ENCODE measurements at places on chromosomes 6 and 20.

DNA sequence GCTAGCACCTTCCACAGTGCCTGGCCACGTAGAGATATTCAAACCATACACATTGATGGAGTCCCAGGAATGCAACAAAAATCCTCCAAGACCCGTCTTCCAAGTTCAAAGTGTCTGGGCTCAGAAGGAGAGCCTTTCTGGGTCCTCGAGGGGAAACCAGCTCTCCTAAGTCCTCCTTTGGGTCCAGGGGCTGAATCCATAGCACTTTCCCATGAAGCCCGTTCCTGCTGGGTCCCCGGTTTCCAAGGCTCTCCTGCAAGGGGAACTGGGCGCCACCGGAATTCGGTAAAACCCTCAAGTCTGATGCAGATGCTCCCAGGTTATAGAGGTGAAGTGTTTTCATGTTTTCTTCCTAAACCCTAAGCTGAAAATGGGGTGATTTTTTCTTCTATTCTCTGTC lies 101.2 kb upstream of the SNX9 start:
- no peak for DNase-seq

- DNase-seq: no peak
Observed at GRCh38 chr6:81731814-81732213, 20.7 kb downstream of the TENT5A start.

GRCh38 chr6:100470422-100471120 lies 5.8 kb upstream of the SIM1 start:
- DNase-seq: no peak

- no peak for DNase-seq
Observed at GRCh38 chr6:9699888-9700287, 715.0 kb downstream of the TFAP2A start.

DNA sequence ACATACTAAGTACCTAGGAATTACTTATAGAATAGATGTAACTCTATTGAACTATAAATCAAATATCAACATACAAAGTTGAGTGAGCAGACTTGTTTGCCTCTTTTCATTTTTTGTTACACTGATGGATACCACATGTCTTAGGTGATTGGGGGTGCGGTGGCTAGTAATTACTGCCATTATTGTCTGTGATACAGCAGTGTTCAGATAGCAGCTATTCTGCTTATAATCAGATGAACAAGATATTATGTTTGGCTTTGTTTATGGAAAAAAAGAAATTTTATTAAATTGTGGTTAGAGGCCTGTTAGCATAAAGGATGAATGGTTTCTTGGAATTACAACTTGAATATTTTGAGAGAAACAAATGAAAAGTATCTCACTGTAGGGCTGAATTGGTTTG lies 55.9 kb downstream of the KCNQ5 start:
- DNase-seq: no peak

DNA sequence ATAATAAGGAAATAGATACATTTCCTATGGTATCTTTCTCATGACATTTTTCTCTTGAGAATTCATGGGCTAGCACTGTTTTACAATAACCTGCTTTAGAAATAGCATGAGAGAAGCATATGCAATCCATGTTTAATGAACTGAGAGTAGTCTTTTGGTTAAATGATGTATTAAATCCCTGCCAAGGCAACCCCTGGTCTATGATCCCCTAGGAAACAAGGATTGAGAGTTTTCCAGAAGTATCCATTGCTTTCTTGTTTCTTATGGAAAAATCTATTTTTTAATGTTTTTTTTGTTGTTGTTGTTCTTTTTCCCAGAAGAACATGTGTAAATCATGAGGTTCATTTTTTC lies 390.5 kb upstream of the HSF2 start:
- DNase-seq: no peak

- DNase-seq: no peak
Observed at GRCh38 chr20:61191096-61191495, 61.0 kb upstream of the CDH4 start.

GRCh38 chr20:49785852-49786175 lies 26.8 kb upstream of the SLC9A8 start:
- no peak for DNase-seq

DNA sequence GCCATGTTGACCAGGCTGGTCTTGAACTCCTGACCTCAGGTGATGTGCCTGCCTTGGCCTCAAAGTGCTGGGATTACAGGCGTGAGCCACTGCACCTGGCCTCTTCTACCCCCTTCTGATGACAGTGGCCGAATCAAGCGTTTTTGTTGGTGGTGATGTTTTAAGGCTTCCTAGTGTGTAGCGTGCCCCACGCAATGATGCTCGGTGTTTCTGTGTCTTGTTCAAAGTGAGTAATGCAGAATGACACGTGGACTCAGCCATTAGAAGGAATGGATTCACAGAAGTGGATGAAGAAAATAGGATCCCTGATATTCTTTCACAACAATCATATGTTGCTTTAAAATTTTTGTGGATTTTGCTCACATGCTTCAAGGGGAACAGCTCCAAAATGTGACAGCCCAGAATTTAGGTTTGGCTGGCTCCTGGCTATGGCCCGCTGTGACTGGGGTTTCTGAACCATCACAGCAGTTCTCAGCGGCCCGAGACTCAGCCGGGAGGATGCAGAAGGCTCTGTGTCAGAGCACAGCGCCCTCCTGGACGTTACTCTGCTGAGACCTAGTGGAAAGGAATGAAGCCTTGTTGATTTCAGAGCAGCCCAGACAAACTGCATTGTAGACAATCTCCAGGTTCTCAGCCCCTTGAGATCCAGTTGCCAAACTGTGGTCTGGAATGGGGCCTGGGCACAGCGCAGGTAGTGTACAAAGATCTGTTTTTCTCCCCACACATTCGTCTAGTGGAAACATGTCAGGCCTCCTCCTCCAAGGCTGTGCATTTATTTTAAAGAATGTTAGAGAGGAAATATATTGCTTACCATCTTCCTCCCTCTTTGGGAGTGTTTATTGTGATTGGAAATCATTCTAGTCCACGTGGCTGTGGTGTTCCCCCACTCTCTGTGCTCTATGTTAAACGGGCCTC lies 57.6 kb upstream of the TIAM2 start:
- no peak for DNase-seq

- DNase-seq: no peak
Observed at GRCh38 chr6:154785075-154785474, 51.9 kb downstream of the SCAF8 start.

DNA sequence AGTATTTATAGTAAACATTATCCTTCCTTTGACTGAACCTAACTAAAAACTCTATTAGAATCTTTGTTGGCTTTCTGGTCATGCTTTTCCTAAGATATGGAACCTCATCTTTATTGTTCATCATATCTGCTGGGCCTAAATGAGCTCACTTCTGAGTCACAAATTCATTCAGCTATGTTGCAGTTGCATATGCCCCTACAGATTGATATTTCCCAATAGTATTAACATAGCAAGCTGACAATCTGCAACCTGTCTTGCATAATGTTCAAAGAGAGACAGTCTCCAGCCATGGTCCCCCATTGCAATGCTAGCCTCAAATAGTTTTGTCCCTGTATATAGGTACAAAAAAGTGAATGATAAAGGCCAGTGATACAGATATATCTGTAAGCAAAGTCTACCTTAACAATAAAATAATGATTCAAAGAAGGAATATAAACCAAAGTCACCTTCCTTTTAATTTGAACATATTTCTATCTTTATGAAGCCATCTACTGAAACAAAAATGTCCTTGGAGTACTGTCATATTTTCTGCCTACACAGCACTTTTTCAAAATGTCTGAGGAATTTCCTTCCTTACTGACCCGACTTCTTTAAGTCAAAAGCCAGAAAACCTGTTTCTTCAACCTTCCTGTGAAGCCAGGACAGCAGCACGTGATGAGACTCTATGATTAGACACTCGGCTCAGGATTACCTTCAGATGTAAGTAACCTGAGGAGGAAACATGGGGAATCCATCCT lies 140.7 kb downstream of the UBE3D start:
- DNase-seq: no peak

DNA sequence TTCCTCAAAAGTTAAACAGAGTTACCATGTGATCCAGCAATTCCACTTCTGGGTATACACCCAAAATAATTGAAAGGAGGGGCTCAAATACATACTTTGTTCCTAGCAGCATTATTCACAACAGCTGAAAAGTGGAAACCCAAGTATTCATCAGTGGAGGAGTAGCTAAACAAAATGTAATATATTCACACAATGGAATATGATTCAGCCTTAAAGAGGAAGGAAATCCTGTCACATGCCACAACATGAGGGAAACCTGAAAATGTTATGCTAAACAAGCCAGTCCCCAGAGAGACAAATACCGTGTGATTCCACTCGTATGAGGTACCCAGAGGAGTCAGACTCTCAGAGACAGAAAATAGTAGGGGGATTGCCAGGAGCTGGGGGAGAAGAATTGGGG lies 44.5 kb downstream of the PXDC1 start:
- DNase-seq: no peak

- DNase-seq: no peak
Observed at GRCh38 chr20:57276221-57276620, 9.8 kb upstream of the BMP7 start.

DNA sequence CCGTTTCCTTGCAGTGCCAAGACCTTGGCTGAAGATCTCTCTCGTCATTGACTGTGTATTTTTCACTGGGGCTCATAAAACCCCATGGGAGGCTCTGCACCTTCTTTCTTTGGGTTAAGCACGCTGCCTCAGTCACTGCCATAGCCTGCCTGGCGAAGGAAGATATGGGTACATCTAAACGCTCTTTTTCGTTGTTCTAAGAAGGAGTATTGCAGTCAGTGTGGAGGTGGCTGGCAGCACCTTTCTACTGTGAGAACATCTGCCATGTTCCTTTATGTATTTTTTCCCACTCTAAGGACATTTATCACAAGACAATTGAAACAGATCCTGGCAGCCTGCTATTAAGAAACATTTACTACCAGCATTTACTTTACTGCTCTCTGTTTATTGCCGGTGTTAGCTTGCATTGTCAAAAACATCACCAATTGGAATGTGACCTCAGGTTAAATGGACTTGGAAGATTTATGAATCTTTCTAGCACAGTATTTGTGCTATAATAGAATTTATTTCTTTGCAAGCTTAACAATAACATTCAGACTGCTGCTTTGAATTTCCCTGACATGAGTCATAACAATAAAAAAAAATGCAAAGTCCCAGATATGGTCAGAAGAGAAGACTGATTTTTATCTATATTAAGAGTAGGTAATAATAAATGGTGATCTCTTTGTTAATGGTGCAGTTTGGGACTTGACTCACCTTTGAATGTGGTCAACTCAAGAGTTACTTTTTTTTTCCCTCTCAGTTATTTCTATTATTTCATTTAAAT lies 62.2 kb upstream of the CLDN20 start:
- DNase-seq: no peak

DNA sequence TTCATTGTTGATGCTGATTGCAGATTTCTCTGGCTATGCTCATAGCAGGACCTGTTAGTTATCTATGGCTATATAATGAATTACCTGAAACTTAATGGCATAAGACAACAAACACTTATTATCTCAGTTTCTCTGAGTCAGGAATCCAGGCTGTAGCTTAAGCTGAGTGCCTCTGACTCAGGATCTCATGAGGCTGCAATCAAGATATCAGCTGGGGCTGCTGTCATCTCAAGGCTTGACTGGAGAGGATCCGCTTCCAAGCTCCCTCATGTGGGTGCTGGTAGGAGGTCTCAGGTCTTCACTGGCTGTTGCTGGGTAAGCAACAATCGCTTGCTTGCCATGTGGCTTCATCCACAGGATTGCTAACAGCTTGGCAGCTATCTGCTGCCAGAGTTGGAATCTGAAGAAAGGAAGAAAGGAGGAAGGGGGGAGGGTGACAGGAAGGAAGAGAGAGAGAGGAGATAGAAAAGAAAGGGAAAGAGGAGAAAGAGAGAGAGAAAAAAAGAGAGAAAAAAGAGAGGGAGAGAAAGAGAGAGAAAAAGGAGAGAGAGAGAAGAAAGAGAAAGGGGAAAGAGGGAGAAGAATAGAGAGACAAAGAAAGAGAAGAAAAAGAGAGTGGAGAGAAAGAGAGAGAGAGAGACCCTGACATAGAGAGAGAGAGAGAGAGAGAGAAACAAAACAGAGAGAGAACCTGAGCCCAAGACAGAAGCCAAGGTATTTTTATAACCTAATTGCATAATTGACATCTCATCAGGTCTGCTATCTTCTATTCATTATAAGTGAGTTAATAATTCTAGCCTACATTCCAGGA lies 579.0 kb upstream of the BTBD3 start:
- no peak for DNase-seq

- DNase-seq: no peak
Observed at GRCh38 chr6:133170602-133171001, 70.6 kb upstream of the EYA4 start.

GRCh38 chr6:14126191-14126590 lies 8.6 kb downstream of the CD83 start:
- DNase-seq: no peak

- no peak for DNase-seq
Observed at GRCh38 chr6:135867332-135867731, 15.8 kb downstream of the PDE7B start.

DNA sequence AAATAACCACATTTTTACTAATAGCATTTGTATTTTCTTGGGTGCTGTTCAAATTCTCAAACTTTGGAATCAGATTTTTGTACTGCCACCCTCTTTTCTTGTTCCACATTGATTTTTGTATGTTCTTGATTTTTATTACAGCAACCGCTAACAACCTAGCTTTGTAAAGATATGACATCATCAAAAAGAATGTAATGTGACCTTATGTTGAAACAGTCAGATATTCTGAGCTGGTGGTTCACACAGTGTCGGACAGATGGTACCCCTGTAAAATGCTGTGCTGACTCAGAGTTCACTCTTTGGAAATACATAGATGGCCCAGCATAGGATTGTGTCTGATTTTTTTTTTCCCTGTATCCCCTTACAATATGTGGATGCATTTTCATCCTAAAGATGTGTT lies 118.9 kb downstream of the QKI start:
- no peak for DNase-seq

DNA sequence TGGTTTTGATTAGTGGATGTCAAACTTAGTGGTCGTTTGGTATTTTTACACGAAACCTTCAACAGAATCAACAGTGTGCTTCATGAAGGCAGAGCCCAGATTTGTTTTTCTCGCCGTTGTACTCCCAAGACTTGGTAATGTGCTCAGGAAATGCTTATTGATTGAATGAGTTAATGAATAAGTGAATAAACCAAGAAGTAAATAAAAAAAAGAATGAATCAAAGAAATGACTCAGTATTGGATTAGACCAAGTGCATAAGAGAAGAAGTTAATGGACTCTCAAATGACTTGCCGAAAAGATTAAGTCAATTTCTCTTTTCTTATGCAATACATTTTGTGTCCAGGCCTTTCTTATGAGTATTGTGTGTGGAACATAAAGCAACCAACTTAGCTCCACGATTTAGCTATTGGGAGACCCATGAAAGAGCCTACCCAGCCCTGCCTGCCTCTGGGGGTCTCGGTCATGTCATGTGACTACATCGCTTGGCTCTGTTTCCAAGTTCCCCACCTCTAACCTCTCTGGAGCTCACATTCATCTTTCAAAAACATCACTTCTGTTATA lies 10.6 kb upstream of the FUCA2 start:
- DNase-seq: no peak

- DNase-seq: no peak
Observed at GRCh38 chr20:24598996-24599395, 129.6 kb downstream of the SYNDIG1 start.

- DNase-seq: no peak
Observed at GRCh38 chr6:115865914-115866313, 194.8 kb downstream of the FRK start.

Measured in D721Med (cell line).